ENCODE measurements at places on chromosomes 13 and 19. TPM values are rescaled to one million over a fixed set of nuclear protein-coding genes. Genes with fewer than 3 reads are reported as not detected.

DNA sequence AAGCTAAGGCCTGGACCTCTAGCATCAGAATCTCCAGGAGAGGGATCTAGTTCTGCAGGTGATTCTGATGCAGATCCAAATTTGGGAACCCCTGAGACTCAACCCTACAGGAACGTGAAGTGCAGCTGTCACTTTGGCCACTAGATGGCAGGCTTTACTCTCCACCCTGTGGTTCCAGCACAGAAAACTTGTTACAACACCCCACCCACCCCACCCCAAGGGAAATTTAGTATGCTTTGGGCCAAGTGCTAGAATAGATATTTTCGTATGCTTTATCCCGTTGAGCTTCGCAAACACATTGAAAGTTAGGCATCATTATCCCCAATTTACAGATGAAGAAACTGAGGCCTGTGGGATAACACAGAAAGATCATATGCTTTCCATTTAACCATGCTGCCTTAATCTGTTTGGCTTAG, 232.0 kb downstream of the B3GLCT start:
- no peak for DNase-seq

- DNase-seq = no peak
These were observed 36.8 kb downstream of the INSR start for GRCh38 chr19:7257148-7258040.

DNA sequence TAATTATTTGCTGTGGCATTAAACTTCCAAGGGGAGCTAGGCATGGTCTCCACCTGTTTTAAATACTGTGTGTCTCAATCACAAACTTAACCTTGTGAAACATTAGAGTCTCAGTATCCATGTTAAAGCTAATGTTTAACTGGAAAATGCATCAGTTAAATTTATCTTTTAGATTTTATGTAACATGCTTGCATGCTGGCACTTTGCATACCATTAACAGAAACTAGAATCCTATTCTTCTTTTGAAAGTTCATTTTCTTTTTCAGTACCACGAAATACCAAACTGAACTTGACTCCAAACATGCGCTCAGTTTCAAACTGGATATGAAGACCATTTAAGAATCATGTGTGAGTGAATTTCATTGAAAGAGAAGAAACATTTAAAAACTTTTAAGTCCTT, 328.9 kb upstream of the SLC10A2 start:
- no peak for DNase-seq

- DNase-seq = no peak
These were observed 35.6 kb upstream of the TMTC4 start for GRCh38 chr13:100710176-100710575.

Gene ZNF426
- total RNA-seq = 10.3 TPM

- DNase-seq = no peak
These were observed 15.6 kb downstream of the EPS8L1 start for GRCh38 chr19:55091126-55091910.

Gene ZNF234
- total RNA-seq = 7.7 TPM

Gene RFPL4A
- total RNA-seq = not detected

Gene TRPC4
- 0.56 TPM for total RNA-seq

DNA sequence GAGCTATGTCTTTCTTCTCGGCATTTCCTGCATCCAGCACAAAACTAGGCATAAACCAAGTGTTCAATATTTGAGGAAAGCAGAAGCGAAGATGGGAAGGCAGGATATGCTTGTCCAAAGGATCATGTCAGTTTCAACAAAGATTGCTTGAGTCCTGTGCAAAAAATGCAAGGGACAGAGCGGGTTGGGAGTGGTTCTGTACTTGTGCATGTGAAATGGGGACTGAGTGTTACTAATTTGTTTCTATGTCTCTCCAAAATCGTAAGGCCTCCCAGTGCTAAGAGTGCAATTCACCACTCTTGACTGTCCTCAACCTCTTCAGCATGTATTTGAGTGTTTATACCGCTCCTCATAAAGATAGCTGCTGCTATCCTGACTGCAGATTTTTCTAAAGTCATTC, 166.2 kb downstream of the DLEU7 start:
- DNase-seq = no peak

Gene SLC27A1
- total RNA-seq = 7.1 TPM

Gene IL4I1
- total RNA-seq = 0.67 TPM

DNA sequence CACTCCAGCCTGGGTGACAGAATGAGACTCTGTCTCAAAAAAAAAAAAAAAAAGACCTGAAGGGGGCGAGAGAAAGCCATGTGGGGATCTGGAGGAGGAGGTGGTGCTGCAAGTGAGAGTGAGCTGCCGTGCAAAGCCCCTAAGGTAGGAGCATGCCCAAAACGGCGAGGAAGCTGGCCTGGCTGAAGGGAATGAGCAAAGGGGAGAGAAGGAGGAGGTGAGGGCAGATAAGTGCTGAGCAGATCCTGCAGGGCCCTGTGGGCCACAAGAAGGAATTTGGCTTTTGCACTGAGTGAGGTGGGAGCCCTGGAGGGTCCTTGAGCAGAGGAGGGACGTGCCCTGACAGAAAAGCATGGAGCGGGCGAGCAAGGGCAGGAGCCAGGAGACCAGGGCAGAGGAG, 19.4 kb upstream of the ADGRE5 start:
- no peak for DNase-seq

Gene ZNF439
- total RNA-seq = 9.6 TPM

GRCh38 chr13:24931450-24932251, 164.3 kb upstream of the PABPC3 start:
- DNase-seq = no peak

GRCh38 chr13:110447801-110448200, 113.7 kb downstream of the RAB20 start:
- DNase-seq = no peak

- DNase-seq = no peak
These were observed 18.3 kb upstream of the PNMA8C start for GRCh38 chr19:46447006-46447405.

- DNase-seq = peak; percentile 43
These were observed 665 bp downstream of the ZNF347 start for GRCh38 chr19:53158119-53158656.

Gene ICAM3
- total RNA-seq = 29.8 TPM

GRCh38 chr13:113982296-113982661, 8.4 kb upstream of the C13orf46 start:
- DNase-seq = no peak

DNA sequence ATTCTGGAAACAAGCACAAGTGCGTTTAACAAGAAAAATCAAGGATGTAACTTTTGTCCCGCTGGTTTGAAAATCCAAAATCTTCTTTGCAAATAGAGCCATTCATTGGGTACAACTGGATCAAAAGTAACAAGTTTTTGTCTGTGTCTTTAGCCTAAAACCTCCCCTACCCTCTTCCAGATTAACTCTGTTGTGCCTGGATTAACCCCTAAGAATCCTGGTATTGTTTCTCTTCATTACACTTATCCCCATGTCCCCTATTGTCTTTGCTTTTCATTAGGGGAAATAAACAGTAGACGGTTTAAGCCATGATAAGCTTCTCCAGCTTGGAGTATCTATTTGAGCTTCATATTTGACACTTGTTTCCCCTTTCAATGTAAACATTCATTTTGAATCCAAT, 242.1 kb upstream of the ARGLU1 start:
- no peak for DNase-seq

Gene SPIB
- 48.2 TPM for total RNA-seq

GRCh38 chr19:13212759-13213330, 62.6 kb downstream of the IER2 start:
- peak; percentile 59 for DNase-seq

Gene LGALS7B
- not detected for total RNA-seq

GRCh38 chr19:16791942-16792341, 37.3 kb upstream of the SIN3B start:
- no peak for DNase-seq

GRCh38 chr13:98781045-98781444, 28.6 kb upstream of the SLC15A1 start:
- no peak for DNase-seq

GRCh38 chr13:111926501-111927180, 140.3 kb upstream of the SOX1 start:
- DNase-seq = no peak

- DNase-seq = no peak
These were observed 18.4 kb upstream of the IL17D start for GRCh38 chr13:20685092-20685491.

Gene TTYH1
- total RNA-seq = 1.1 TPM

- no peak for DNase-seq
These were observed at the start of gene SHC2 for GRCh38 chr19:460877-461720. Gene SHC2, minus strand, starts transcription at chr19:461033. Its CDS starts 37 bp downstream, at chr19:460996.

DNA sequence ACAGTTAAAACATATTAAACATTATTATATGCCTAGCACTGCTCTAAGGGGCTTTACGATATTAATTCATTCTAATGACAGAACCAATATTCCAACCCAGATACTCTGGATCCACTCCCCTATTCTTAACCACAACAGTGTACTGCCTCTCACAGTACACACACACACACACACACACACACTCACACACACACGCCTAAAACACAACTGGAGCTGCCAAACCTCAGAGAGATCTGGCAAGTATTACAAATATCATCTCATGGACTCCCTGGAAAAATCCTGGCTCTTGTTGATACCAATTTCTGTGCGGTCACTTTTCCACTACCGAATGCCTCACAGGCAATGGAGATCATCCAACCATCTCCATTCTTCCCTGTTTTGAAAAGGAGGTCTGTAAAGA, 1.3 kb downstream of the ZNF780A start:
- DNase-seq = no peak

DNA sequence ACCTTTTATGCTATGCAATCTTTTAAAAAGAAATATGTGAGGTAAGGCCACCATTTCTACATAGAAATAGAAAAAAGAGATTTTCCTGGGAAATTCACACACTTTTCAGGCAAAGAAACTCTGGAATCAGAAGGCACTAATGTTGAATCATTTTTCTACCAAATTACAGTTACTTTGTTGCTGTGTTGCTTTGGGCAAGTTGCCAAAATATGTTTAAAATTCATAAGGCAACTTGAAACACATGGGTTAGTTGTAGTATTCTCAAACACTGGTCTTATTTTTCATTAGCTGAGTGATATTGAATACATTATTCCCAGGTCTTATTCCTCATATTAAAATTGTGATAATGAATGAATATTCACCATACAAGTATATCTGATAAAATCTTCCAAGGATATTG, 195.0 kb upstream of the SLITRK1 start:
- no peak for DNase-seq

- DNase-seq = no peak
These were observed 4.7 kb downstream of the PNMA8A start for GRCh38 chr19:46466536-46467196.
